ENCODE measurements at places on chromosomes 11 and 22.
A peak's percentile ranks its signal among the peaks of the same experiment; 100 is the strongest.

DNA sequence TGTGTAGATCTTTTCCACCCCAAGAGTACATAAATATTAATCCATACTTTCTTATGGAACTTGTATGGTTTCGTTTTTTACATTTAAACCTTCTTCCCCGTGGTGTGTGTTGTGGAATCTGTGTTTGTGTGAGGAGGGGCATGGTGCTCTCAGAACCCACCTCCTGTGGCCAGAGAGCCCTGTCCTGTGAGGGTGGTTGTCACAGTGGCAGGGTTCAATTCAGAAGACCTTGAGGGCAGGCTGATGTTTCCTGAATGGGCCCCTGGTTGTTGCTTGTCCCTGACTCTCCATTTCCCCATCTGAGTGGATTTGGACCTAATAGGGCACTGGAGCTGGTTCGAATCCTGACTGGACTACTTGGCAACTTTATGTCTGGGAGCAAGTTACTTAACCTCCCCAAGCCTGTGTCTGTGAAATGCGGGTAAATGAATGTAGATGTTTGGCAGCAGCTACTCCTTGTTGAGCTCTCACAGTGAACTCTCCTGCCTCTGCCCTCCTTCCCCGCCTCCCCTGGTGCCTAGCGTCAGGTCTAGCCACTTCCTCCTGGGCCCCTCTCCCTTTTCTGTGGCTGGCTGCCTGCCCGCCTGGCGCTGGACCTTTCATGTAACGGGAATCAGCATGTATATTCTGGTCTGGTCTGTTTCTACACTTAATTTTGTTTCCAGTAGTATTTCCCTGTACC, 7.3 kb downstream of the NEAT1 start:
- peak; percentile 71 for DNase-seq

DNA sequence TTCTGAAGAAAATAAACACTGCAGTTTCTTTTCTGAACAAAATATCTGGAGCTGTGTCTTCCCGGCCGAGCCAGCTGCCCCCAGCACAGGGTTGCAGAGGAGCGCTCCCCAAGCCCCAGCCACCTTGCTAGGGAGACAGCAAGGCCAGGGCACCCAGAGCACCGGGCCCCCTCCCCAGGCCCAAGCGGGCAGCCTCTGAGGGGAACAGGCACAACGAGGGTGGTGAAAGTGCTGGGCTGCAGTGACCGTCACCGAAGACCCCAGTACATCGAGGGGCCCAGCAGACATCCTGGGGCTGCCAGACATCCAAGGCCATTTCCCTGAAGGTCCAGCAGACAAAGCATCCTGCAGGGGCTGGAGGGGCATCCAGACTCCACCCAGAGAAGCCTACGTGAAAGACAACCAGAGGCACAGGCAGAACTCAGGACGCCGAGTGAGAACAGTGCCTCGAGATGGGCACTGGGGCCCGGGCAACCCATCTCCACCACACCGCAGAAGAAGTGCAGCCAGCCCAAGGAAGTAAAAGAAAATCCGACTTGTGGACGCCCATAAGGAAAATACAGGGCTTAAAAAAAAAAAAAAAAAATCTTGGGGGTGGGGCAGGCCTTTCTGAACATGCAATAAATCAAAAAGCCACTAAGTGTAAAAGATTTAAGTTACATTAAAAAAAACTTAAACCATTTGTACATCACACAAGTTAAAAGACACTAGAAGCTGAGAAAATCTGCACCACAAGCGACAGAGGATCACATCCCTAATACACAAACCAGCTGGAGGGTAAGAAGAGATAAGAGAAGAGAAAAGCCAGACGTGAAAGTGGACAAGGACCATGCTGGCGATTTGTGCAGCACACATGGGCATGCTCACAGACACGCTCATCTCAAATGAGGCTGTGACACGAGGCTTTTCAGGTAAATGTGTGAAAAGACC, 36.0 kb upstream of the COMT start:
- DNase-seq: no peak

DNA sequence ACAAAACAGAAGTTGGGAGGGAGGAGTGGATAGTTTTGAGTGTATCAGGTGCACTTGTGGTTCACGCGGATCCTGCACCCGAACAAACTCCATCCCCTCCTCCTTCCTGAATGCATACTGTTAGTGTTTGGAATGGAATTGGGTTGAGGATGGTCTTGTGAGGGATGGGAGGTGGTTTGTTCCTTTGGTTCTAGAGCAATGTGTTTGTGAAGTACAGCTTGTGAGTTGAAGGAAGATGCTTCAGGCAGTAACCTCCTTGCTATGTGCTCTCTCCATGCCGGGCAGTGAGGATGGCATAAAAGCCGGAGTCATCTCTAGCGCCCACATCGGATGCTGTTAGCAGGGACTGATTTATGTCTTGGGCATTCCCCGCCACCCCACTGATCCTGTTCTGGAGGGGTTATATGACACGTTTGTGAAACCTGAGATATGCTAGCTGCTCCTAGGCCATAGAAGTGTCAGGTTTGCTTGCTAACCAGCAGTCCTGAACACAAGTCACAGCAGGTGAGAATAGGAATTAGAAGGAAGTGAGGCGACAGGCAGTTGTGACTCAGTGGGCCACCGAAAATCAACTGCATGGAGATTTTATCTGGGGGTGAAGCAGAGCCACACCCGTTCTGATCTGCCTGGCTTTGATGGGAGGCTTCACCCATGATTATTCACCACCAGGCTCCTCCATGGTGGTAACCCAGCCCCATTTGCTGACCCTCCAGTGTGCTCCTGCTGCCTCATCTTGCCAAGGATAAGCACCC, 2.2 kb downstream of the BCR start:
- peak; percentile 81 for DNase-seq

- no peak for DNase-seq
Measured at GRCh38 chr11:96241331-96241841, 101.6 kb downstream of the MAML2 start.

- no peak for DNase-seq
Measured at GRCh38 chr11:34625576-34625975, 4.7 kb downstream of the EHF start.

GRCh38 chr22:39617342-39617741, 46.8 kb downstream of the CACNA1I start:
- no peak for DNase-seq
